ENCODE measurements at places on chromosomes 11 and 22.

DNA sequence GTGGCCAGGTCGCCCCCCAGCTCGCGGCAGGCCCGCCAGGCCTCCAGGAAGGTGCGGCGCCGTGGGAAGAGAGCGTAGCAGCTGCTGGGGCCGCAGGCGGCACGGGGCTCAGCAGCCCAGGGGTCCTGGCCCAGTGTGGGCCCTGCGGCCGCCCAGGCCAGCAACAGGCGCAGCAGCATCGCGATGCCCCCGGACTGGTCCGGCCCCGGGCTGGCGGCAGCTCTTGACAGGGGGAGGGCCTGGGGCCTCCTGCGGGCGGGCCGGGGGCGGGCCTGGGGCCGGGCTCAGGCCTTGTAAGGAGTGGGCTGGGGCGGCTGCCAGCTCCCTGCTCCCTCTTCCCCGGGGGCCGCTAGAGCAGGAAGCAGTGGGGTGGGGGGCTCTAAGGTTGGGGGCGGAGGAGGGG lies at the start of gene CD248:
CD248 (minus strand) TSS at position 196 of the 403 bp plus-strand sequence; CDS start at position 179, 17 bp downstream.
- no peak for DNase-seq

GRCh38 chr11:92965196-92965595 lies 4.3 kb upstream of the MTNR1B start:
- no peak for DNase-seq

DNA sequence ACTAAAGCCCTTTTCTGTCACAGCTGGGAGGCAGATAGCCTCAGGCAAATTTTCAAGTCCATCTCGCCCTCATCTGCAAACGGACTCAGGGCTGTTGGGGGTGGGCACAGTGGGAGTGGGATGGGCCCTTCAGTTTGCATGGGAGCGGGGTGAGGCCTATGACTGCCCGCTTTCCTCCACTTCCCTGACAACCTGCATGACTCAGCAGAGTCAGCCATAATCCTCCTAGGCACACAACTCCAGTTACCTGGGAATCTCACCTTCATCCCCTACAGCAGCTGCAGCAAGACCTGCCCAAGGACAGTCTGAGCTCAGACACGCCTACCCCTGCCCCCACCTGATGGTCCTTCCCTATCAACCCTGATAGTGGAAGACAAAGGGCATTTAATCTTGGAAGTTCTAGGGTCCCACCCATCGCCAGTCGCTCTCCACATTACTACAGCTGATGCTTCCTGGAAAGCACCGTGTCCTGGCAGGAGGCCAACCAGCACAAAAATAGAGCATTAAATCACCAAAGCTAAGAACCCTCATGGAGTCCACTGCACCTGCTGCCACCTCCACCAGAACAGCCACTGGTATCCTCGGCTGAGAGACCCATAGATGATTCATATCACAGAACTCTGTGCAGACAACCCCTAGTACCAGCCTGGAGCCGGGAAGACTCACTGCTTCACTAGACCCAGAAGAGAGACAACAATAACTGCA lies 319.3 kb downstream of the DCDC1 start:
- no peak for DNase-seq

GRCh38 chr11:73137944-73138274 lies 4.2 kb downstream of the FCHSD2 start:
- no peak for DNase-seq

- no peak for DNase-seq
Observed at GRCh38 chr11:6627762-6628241, 8.6 kb upstream of the TPP1 start.

- no peak for DNase-seq
Observed at GRCh38 chr22:48566741-48567140, 1260.9 kb downstream of the BRD1 start.

GRCh38 chr11:33507356-33507755 lies 193.3 kb downstream of the C11orf91 start:
- no peak for DNase-seq

DNA sequence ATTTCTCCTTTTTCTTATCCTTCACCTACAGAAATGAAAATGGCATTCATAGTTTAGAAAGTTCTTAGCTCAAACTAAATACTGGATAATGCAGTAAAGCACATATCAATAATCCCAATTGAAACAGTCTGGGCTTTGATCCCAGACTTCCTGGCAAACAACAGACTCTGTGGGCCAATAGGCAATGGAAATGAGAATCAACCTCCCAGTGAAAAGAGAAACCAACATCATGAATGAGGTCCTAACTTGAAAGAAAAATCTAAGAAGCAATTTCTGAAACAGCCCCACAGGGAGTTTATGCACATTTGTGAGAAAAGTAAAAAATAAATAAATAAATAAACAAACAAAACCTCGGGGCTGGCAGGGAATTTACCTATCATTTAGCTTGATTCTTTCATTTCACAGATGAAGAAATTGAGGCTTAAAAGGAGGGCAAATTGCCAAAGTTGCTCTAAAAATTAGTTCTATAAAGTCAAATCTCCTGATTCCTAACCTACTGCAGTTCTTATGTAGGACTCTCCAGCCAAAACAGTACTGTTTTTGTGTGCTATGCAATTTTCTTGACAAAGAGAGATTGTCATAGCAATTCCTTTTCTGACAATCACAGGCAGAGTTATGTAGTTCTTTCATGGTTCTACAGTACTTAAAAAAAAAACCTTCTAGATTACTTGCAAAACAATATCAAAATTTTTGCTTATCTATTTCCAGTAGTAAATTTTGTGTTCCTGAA lies 265.8 kb downstream of the GRM5 start:
- DNase-seq: no peak

DNA sequence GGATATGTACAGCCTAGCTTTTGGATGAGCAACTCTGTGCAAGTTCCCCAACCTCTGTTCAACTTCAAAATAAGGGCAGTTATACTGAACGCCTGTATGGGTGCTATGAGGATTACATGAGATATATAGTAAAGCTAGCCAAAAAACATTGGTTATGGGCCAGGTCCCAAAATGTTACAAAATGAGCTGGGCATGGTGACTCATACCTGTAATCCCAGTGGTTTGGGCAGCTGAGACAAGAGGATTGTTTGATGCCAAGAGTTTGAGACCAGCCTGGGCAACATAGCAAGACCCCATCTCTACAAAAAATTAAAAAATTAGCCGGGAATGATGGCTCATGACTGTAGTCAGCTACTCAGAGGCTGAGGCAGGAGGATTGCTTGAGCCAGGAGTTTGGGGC lies 118.4 kb downstream of the TEAD1 start:
- DNase-seq: no peak
